ENCODE measurements at places on chromosomes 1 and 21.

GRCh38 chr1:225942574-225942973 is 1.6 kb upstream of the LEFTY2 start:
- DNase-seq = no peak

- no peak for DNase-seq
These were observed 5.2 kb upstream of the AHDC1 start for GRCh38 chr1:27609210-27609555.

- DNase-seq = no peak
These were observed 221.2 kb downstream of the CACNA1E start for GRCh38 chr1:181704546-181704945.

DNA sequence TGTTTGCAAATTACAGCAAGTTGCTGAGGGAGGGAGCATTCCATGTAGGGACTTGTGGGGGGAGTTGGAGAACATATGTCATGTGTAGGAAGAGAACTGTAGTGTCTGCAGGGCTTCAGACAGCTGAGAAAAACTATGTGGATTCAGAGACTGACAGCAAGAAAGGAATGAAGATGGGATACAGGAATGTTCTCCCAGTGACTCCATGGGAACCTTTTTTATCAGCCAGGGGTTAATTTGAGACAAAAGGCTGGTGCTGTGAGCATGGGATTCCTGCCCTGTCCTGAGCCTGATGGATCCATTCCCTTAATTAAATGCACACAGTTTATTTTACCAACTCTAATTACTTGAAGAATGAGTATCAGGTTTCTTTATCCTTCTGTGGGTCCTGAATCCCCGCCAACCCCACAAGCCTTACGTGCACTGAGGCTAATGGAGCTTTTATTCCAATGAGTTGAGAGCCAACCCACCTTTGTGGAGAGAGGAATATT is 26.5 kb upstream of the PLXNA2 start:
- no peak for DNase-seq

- DNase-seq = no peak
These were observed 184.1 kb downstream of the ZSCAN20 start for GRCh38 chr1:33656467-33657005.

DNA sequence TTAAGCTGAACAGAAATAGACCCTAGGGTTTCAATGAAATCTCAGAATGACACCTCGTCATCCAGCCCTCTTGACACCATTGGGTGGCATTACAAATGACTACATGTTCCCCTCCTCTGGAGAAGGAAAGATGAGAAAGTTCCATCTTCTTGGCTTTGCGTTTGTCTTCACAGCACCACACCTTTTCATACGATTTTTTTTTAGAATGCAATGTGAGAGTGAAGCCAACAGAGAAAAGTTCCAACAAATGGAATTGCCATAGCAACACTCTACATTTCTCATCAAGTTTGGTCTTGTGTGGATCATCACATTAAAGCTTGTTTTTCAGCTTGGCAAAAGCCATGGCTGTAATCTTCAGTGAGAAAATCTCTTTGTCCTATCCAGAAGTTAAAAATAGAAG is 183.4 kb upstream of the SNX7 start:
- no peak for DNase-seq

All from IMR-90 (cell line).